ENCODE measurements at places on chromosomes 11 and 22.

GRCh38 chr11:131138731-131139130, 222.5 kb upstream of the SNX19 start:
- DNase-seq = no peak

DNA sequence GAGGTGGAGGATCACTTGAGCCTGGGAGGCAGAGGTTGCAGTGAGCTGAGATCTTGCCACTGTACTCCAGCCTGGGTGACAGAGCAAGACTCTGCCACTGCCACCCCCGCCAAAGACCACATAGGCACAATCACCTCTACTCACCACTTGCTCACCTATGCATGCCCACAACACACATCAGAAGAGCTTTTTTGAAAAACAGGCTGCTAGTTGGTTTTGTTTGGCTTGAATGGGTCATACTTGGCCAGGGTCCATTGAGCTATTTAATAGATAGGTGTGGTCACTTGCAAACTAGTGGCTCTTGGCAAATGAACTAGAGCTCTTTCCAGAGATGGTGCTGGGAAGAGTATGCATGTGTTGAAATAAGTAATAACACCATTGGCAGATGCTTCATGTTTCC, 80.1 kb downstream of the EMSY start:
- peak; percentile 23 for DNase-seq

GRCh38 chr22:18954990-18955571, 19.0 kb upstream of the PRODH start:
- no peak for DNase-seq

DNA sequence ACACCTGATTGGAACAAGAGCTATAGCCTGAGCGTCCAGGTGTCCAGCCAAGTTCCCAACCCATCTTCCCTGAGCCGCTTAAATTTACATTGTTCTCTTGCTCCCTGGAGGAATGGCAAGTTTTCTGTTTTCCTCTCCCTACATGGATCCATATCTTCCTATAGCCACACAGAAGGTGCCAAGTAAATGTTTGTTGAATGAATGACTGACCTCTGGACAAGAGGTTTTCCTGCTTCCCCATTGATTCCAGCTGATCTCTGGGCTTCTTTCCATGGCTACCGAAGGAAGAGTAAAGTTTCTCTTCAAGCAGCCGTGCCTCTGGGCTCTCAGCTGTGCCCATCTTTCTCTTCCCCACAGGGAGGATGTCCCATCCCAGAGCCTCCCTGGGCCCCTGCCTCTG, 107.5 kb downstream of the MICAL2 start:
- no peak for DNase-seq

- DNase-seq = peak; percentile 84
Measured at GRCh38 chr11:121800731-121801393, 315.2 kb downstream of the BLID start.

DNA sequence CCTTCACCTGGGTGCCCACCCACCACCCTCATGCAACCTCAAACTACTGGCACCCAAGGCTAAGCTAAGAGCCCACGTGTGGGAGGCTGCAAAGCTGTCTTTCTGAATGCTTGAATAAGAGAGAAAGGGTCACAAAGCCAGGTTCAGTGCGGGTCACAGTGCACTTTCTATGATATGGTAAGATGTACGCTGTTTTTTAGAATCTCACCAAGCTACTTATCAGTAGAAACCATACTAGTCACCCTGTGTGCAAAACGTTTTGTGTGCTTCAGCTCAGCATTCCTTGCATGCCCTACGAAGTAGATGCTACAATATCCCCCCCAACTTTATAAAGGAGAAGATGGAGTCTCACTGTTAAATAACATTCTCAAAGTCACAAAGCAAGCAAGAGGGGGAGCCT, 14.9 kb downstream of the P2RX3 start:
- no peak for DNase-seq

- DNase-seq = no peak
Measured at GRCh38 chr11:18304745-18305144, 17.2 kb downstream of the HPS5 start.

GRCh38 chr22:46699091-46699490, 39.0 kb downstream of the CERK start:
- DNase-seq = no peak

DNA sequence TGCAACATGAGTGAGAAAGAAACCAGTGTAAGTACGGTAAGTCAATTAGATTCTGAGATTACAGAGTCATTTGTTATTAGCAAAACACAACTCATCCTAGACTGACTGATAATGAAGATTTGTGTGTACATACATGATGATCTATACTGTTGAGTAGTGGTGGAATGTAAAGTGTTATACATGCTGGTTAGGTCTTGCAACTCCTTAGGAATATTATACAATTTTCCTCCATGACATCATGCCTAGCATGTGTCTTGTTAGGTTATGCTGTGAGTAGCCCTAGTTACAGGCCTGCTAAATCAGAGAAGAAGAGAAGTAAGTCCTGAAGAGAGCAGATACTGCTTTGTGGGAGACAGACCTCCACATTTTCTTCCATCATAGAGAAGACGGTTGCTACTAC, 880.6 kb downstream of the LUZP2 start:
- DNase-seq = no peak

DNA sequence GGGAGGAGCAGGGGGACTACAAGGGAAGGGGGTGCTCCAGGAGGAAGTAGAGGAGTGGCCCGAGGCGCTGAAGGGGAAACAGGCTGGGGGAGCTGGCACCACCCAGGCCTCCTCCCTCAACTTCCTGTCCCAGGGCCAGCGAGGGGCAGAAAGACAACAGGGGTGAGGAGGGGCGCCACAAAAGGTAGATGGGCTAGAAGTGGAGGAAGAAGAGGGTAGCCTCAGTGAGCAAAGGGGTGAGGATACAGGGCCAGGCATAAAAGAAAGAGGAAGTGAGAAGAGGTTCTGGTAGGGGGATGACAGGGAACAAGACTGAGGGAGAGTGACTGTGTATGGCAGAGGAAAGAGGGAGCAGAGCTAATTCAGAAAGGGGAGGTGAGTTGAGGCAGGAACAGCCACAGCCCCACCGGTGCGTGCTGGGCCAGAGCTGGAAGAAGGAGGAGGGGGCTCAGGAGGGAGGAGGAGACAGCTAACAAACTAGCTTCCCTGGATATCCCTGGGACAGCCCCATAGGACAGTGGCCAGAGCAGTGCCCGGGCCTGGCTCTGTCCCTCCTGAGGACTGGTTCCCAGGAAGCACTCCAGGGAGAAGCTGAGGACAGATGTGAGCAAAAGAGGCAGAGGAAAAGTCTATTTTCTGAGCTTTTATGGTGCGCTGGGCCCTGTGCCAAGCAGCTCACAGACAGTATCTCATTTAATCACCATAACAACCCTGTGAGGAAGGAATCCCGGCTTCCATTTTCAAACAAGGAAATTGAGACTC, 8.5 kb downstream of the DCHS1 start:
- DNase-seq = peak; percentile 82

DNA sequence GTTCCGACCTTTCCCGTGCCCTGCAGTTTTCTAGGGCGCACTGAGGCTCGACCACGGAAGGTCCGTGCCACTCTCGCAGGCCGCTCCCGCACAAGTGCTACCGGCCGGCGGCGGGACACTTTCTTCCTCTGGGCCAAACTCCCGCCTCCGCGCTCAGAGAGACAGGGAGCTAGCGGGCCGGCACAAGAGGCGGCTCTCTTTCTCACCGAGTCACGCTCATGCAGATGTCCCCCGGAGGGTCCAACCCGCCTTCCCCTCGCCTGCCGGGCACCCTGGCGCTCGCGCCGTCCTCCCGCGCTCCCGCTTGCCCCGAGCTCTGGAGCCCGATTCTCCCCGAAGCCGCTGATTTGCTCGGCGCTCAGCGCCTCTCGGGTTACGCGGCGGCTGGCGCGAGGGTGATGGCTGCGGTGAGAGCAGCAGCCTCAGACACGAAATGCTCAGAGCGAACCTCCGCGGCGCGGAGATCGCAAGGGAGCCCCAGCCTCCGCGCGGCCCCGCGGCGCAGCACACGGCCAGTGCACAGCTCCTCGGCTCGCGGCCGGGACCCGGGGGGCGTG, 1.0 kb downstream of the LMO1 start:
- DNase-seq = peak; percentile 76

GRCh38 chr11:33893711-33894397, 2.0 kb upstream of the LMO2 start:
- no peak for DNase-seq

GRCh38 chr11:94472916-94473799, 20.5 kb downstream of the MRE11 start:
- DNase-seq = no peak

- DNase-seq = peak; percentile 91
Measured at GRCh38 chr11:73177778-73178539, 35.8 kb upstream of the FCHSD2 start.

GRCh38 chr11:102168481-102168880, 58.2 kb downstream of the YAP1 start:
- no peak for DNase-seq

GRCh38 chr11:15835788-15836411, 520.4 kb downstream of the SOX6 start:
- DNase-seq = peak; percentile 69

GRCh38 chr11:23095650-23096189, 235.4 kb upstream of the CCDC179 start:
- no peak for DNase-seq

DNA sequence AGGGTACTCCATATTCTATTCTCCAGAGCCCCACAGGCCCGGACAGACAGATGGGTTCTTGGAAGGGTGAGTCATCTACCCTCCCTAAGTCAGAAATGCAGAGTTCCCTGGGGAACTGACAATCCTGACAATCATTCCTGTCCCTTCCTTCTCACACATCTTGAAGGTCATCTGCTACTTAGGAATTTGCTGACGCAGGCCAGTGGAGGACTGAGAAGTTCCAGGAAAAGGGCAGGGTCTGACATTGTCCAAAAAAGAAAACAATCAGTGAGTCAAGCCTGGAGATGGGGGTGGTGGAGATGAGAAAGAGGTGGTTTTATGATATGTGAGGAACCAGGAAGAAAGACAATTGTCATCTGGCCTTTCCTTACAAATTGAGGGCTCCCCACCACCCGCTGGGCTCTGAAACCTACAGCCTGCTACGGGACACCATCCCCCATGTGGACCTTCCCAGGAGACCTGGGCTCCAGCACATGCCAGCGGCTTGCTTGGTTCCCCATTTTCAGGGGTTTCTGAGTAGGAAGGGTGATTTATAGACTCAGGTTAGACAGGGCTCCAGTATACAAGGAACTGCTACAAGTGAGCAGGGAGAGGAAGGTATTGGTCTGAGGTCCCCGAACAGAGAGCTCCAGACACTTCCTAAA, 12.9 kb downstream of the CD59 start:
- DNase-seq = no peak
